Stimulated activated CD4-positive, alpha-beta T cell treated with anti-CD3 and anti-CD28 coated beads, Interleukin-1b, Interleukin-23, amount 100 ng/mL, for 24 hours (primary cell): ENCODE measurements at places on chromosomes 16 and 17.

DNA sequence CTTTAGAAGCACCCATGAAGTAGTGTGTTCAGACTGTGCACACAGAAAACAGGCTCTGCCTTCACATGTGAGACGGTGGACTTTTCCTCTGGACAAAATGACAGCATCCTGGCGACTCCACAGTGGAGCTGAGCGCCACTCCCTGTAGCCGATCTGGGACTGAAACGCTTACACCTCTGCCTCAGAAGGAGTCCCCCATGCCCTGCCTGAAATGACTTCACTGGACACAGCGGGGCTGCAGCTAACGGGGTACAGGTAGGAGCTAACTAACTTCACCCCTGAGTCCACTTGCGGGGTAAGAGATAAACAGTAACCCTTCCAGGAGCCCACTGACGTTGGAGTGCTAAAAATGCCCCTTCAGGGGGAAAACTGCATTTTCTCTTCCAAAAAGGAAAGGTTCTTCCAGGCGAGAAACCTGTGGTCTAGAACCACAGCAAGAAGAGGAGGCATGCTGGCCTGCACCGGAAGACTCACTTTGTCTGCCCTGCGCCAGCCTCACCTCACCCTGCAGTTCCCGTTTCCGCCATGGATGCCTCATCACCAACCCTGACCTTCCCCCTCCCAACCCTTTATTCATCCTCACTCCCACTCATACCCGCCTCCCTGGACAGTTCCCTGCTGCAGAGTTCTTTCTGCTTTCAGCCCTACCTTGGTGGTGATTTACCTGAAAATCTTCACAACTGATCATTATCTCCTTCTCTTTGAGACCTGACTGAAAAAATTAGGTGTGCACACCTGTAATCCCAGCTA is 19.4 kb upstream of the ENDOV start:
- no peak for DNase-seq

GRCh38 chr17:76131692-76132573 is 9.1 kb downstream of the FOXJ1 start:
- no peak for DNase-seq

- DNase-seq, result no peak
These were observed 27.7 kb upstream of the CACNG5 start for GRCh38 chr17:66807182-66807581.

GRCh38 chr16:3953728-3954410 is 73.4 kb upstream of the CREBBP start:
- DNase-seq, result no peak

DNA sequence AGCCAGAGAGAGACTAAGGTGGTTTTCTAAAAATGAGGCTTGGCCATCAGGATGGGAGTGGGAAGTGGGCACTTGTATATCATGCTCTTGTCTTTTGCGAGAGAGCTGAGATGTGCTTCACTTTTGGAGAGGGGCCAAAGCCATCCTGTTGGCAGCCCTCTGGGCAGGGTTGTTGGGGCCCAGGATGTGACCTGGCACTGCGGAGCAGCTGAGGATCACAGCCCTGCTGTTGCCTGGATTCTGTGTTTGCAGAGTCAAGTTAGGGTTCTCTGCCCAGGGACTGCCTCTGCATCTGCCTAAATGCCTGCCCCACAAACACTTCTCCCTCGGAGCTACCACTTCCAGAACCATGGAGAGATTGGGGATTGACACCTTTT is 71.2 kb downstream of the PLD6 start:
- DNase-seq, result no peak

GRCh38 chr16:12337871-12338655 is 361.5 kb downstream of the SNX29 start:
- no peak for DNase-seq

- DNase-seq, result no peak
These were observed 25.3 kb upstream of the N4BP1 start for GRCh38 chr16:48635199-48635718.

DNA sequence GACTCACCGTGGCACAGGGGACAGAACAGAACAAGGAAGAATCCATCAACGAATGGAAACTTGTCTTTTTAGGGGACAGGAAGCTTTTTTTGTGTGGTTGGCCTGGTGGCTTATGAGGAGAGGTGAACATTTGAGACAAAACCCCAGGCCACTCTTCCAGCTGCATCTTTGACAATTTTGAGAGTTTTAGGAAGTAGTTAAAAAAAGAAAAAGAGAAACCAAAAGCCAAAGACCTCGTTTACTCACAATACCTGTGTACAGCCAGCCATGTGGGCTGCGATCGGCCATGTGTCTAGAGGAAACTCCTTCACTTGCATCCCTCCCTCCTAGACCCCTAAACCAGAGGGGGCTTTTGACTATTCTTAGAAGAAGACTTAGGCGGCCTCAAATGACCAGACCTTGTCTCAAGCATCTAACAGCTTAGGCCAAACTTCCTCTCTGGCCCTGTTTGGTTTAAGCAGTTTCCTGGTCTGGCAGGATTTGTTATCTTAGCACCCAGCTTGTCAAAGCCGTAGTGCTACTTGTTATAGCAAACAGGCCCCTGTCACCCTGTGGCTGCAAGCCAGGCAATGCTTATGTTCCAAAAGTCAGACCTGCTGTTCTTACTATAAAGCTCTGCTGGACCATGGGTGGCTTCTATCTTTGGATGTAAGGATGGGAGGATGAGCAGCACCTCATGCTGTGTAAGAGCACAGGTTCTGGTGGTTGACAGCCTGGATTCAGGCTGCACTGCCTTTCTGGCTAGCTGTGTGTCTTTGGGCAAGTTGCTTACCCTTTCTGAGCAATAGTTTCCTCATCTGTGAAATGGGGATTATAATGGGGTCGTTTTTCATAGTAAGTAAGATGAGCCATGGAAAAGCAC is 17.7 kb downstream of the KSR1 start:
- DNase-seq, result peak; percentile 80
